Trophoblast cell (in vitro differentiated cells and primary cell): ENCODE measurements at places on chromosomes 11 and 22.

GRCh38 chr11:119858288-119858687 is 129.3 kb upstream of the NECTIN1 start:
- DNase-seq: no peak

DNA sequence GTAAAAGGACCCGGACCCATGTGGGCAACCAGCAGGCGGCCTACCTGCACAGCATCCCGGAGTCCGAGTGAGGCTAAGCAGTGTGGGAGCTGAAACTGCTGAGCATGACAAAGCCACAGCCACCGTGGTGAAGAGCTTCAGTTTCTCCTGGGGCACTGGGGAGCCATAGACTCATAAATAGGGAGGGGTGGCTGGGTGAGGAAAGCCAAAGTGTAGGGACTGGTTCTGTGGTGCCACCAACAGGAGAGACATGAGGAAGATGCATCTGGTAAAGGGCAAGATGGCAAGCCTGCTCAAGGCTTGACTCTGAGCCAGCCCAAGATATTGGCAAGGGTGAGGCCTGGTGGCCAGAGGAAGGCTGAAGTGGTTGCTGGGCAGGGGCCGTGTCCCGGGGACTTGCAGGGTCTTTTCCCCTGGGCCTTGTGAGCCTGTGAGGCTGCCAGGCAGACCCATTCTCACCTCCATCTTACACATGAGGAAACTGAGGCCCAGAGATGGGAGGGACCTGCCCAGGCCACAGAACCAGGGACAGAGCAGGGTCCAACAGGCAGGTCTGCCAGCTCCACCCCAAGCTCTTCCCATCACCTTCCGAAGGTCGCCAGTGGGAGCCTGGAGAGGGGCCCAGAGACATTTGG is 30.4 kb downstream of the CYTH4 start:
- DNase-seq: no peak

GRCh38 chr22:46006379-46007002 is 29.5 kb upstream of the WNT7B start:
- peak; percentile 85 for DNase-seq

- DNase-seq: no peak
Observed at GRCh38 chr11:111414267-111414931, 35.3 kb upstream of the POU2AF1 start.

DNA sequence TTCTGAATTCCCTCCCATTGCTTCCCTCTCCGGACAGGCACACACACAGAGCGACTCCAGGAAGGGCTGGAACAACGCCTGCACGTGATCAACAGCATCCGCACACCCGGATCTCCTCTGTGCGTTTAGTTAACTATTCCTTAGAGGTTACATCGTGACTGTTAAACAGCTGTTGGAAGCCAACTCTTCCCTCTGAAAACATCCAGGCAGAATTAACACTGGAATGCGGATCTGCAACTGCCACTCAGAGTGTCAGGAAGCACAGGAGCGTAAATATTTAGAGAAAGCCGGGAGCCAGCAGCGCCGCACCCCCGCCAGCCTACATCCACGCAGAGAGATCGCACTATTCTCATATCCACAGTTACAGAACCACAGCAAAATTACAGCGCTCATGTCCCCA is 46.2 kb downstream of the SHANK2 start:
- peak; percentile 70 for DNase-seq

DNA sequence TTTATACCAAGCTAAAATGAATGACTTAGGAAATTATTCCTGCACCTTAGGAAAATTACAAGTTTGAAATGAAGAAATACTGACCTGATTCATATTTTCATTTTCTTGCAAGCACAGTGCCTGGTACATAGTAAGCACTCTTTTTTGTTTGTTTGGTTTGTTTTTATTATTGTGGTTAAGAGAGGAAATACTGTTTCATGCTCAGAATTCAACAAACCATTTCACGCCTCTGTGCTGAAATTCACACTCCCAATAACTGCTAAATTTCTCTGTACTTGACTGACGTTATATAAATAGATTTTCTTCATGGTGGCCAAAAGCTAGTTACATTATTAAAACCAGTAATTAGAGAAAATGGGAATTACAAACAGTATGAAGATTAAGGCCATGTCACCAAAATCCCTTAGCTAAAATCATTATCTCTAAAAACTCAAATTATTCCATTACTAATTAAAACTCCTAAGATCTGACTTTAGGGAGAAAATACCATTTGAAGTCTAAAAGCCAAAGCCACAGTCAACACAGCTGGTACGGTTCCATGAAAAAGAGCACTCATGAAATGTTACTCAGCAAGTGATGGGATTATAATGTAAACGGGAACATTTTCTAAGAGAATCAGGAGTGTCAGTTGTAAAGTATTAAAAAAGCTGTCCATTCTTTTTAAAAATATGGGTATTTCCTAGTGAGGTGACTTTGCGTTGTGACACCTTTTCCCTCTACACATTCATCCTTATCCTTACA is 77.8 kb upstream of the DDI1 start:
- no peak for DNase-seq

DNA sequence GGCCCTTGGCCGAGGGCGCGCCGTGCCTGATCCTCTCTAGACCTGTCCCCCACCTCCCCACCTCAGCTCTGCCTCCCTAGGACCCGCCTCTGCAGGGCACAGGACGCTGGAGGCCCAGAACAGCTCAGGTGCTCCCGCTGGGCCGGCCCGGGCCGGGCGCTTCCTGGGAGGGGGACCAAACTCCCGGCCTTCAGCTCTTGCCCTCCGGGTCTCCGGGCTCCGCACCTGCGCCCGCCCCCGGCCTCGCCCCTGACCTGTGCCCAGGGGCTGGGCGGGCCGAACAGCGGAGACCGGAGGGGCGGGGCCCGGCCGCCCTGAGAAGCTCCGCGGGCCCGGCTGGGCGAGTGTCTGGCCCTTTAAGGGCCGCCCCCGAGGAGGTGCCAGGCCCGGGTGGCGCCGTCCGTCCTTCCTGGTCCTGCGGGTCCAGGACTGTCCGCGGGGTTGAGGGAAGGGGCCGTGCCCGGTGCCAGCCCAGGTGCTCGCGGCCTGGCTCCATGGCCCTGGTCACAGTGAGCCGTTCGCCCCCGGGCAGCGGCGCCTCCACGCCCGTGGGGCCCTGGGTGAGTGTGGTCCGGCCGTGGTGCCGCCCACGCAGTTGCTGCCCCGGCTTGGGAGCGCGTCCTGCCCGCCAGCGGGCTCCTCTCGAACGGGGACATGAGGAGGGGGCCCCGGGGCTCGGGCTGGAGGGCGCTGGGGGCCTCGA is at the start of gene SSH3:
SSH3 (plus strand) TSS at position 399 of the 703 bp plus-strand sequence; CDS start at position 495, 96 bp downstream.
- DNase-seq: peak; percentile 93

- peak; percentile 34 for DNase-seq
Observed at GRCh38 chr11:92627615-92628256, 341.7 kb upstream of the MTNR1B start.

- peak; percentile 63 for DNase-seq
Observed at GRCh38 chr22:27476729-27477128, 324.8 kb downstream of the MN1 start.

- DNase-seq: no peak
Observed at GRCh38 chr22:16854631-16855030, 29.4 kb upstream of the XKR3 start.
